ENCODE measurements at places on chromosomes 5 and 9.

- no peak for DNase-seq
Measured at GRCh38 chr9:14908295-14909180, 1.7 kb downstream of the FREM1 start.

- DNase-seq, result no peak
Measured at GRCh38 chr5:138635265-138635664, 60.1 kb upstream of the HSPA9 start.

- no peak for DNase-seq
Measured at GRCh38 chr5:180179442-180180420, 29.3 kb downstream of the RASGEF1C start.

- DNase-seq, result no peak
Measured at GRCh38 chr9:121557581-121558447, 58.2 kb upstream of the GGTA1 start.

GRCh38 chr9:91495450-91495849 is 71.8 kb upstream of the NFIL3 start:
- DNase-seq, result no peak

- DNase-seq, result no peak
Measured at GRCh38 chr9:82101475-82101874, 112.9 kb downstream of the SPATA31D1 start.

- no peak for DNase-seq
Measured at GRCh38 chr5:174692982-174693422, 31.4 kb upstream of the MSX2 start.

- no peak for DNase-seq
Measured at GRCh38 chr5:15774632-15775031, 274.7 kb downstream of the FBXL7 start.

DNA sequence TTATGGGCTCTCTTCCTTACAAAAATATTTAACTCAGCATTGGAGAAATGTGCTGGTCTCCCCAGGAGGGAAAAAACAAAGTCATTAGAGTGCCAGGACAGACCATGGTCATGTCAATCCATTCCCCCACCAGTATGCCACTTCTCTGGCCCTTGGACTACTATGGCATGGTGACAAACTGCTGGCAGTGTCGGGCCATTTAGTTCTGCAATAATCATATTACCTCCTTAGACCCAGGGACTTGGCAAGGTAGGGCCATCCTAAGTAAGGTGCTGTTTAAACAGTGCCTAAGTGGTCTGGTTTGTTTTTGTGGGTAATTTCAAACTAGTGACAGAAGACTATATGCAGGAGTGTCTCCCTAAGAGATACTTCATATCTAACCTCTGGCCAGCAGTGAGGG is 177.8 kb upstream of the STK32A start:
- no peak for DNase-seq

GRCh38 chr9:92707530-92707929 is 37.6 kb upstream of the IPPK start:
- DNase-seq, result no peak

DNA sequence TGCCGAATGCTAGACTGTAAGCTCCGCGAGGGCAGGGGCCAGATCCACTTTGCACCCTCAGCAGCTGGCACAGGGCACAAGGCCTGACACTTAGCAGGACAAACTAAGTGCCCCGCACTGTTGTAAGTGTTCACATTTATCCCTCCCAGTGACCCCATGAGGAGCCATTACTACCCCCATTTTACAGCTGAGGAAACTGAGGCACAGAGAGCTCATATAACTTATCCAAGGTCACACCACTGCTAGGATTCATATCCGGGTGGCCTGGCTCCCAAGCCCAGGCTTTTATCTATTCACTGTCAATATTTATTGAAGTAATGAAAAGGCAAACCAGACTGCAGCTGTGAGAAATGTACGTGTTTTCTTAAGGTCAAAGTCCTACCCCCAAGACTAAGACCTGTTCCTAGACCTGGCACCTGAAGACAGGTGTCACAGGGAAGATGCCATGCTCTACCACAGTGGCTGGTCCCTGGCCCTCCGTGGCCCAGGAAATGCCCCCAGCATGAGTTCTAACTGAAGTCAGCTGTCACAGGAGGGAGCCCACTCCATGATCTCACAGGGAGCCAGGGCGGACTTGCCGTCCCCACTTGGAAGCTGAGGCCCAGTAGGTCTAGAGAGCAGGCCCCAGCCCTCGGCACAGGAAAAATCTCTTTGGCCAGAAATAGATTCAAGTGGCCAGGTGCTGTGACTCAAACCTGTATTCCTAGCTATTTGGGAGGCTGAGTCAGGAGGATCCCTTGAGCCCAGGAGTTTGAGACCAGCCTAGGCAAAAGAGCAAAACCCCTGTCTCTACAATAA is 74.7 kb upstream of the IL17B start:
- no peak for DNase-seq

- no peak for DNase-seq
Measured at GRCh38 chr9:86645303-86645702, 291.1 kb upstream of the TUT7 start.

DNA sequence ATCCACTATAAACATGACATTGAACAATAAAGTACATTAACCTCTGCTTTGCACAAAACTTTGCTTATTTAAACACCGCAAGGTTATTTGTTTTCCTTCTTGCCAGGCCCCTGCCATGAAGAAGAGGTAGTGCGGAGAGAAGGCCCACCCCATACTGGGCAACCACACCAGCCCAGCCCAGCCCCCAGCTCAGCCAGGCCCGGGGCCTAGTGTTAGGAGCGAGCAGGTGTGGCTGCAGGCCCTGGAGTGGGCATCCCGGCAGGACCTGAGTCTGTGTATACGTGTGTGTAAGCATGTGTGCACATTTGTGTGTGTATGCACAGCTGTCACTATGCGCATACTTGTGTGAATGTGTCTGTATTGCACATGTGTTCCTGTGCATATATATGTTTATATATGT is 90.4 kb upstream of the MVB12B start:
- no peak for DNase-seq

DNA sequence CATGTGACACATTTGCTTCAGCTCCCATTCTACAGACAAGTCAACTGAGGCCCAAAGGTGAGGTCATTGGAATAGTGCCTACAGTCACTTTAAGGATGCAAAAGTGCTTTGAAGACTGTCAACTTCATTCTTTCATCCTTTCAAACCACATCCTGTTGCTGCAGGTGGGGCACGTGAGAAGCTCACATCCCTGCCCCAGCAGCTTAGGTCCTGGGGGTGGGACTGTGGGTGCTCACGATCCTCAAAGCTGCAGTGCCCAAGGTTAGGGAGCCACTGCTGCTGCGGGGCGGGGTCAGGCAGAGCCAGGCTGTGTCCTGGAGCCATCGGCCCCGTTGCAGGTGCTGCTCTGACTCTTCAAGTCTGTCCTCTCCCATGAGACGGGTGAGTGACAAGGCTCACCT is 57.9 kb upstream of the IER5L start:
- DNase-seq, result peak; percentile 25

- DNase-seq, result no peak
Measured at GRCh38 chr5:125357660-125358059, 611.2 kb upstream of the ZNF608 start.

GRCh38 chr5:36600917-36601527 is 5.4 kb upstream of the SLC1A3 start:
- no peak for DNase-seq

- DNase-seq, result no peak
Measured at GRCh38 chr5:77743181-77743580, 33.0 kb downstream of the TBCA start.

DNA sequence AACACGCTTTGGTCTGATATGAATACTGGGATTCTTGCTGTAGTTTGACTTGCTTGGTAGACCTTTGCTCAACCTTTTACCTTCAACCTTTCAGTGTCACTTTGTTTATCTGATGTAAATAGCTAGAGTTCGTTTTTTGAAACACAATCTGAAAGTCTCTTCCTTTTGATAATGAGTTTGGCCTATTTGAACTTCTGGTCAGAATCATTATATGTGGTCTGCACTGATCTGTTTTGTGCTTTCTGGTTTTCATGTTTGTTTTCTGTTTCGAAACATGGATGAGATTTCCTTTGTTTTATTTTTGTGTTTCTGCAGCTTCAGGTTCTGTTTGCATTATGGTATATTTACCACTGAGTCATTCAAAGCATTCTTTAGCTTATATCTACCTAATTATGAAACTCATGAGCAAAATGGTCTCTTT is 217.5 kb downstream of the GABBR2 start:
- no peak for DNase-seq

- no peak for DNase-seq
Measured at GRCh38 chr5:52983731-52984636, 5.2 kb upstream of the ITGA2 start.

GRCh38 chr9:107087222-107087621 is 195.9 kb upstream of the RAD23B start:
- DNase-seq, result no peak

- DNase-seq, result no peak
Measured at GRCh38 chr9:80097476-80097875, 525.7 kb downstream of the TLE4 start.

- DNase-seq, result no peak
Measured at GRCh38 chr9:70475211-70475610, 60.8 kb upstream of the KLF9 start.

- no peak for DNase-seq
Measured at GRCh38 chr9:17744786-17745185, 165.9 kb downstream of the SH3GL2 start.

DNA sequence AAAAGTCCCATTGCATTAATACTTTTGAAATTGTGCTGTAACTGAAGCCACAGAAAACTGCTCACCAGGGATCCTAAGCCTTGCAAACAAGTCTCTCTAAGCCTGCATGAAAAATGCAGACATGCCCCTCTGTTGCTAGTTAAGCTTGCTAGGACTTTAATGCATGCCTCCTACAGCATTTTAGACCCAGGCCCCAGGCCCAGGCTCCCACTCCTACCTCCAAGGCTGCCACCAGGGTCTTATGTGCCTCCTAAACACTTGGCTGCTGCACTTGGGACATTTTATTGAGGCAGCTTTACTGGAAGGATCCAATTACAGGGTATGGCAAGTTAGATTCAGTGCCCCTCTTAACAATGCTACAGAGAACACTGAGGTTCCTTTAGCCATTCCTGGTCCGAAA is 467.3 kb upstream of the CLINT1 start:
- DNase-seq, result no peak

- no peak for DNase-seq
Measured at GRCh38 chr5:135269199-135269598, 129.8 kb downstream of the MACROH2A1 start.

- no peak for DNase-seq
Measured at GRCh38 chr9:3200331-3200774, 325.4 kb downstream of the RFX3 start.

GRCh38 chr5:124210111-124210910 is 536.1 kb downstream of the ZNF608 start:
- no peak for DNase-seq

DNA sequence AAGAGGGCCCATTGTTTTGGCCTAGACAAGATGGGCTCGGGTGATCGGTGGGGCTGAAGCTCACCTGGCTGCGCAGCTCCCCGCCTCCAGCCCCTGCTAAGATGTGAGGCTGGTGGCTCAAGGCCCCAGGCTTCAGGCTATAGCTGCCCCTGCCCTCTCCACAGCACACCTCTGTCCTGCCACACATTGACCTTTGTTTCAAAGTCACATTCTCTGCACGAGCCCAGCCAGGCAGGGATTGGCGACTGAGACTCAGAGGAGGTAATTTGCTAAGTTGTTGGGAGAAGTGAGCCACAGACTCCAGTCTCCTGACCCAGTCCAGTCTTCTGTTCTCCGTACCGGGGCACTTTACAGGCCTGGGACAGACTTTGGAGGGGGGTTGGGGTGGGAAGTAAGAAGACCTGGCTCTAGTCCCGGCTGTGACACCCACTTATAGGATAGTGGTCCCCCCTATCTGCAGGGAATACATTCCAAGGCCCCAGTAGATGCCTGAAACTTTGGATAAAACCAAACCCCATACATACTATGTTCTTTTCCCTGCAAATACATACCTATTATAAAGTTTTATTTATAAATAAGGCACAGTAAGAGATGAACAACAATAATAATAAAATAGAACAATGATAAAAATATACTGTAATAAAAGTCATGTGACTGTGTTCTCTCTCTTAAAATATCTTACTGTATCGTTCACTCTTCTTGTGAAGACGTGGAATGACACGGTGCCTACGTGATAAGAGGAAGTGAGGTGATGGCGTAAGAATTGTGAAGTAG is 13.3 kb downstream of the PDGFRB start:
- no peak for DNase-seq

DNA sequence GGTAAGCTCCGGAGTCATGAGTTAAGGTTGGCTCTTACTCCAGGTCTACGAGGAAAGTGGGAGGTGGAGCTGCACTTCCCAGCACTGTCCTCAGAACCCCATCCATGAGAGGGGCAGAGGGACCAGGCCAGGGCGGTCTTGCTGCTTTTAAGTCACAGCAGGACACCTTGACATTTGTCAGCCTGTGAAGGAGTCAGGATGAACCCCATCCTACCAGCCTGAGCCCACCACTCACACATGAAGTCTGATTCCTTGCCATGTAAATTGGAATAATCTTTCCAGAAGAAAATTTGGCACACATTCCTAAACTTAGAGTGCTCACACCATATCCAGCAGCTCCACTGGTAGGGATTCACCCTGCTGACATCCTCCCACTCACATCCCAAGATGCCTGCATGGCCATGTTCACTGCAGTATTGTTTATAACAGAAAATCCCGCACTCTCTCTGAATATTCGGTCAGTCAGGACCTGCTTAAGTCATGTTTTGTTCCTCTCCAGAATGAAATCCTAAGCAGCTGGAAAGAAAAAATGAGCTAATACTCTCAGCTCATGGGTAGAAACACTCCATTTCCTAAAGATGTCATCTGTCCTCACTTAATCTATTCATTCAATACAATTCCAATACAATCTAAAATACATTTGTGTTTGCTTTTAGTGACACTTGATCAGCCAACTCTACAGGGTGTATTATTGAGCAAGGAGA is 79.3 kb upstream of the COL5A1 start:
- no peak for DNase-seq

GRCh38 chr5:33675958-33676464 is 215.8 kb downstream of the ADAMTS12 start:
- DNase-seq, result no peak

GRCh38 chr5:27769748-27770402 is 731.5 kb upstream of the CDH9 start:
- DNase-seq, result no peak

- DNase-seq, result no peak
Measured at GRCh38 chr5:20241351-20241750, 253.4 kb upstream of the CDH18 start.

Data from stimulated activated CD8-positive, alpha-beta memory T cell treated with anti-CD3 and anti-CD28 coated beads, Interleukin-4, amount 100 ng/mL, for 1 hour (primary cell).